Eye (tissue), 1 donor: ENCODE measurements at places on chromosomes 1 and 21.

DNA sequence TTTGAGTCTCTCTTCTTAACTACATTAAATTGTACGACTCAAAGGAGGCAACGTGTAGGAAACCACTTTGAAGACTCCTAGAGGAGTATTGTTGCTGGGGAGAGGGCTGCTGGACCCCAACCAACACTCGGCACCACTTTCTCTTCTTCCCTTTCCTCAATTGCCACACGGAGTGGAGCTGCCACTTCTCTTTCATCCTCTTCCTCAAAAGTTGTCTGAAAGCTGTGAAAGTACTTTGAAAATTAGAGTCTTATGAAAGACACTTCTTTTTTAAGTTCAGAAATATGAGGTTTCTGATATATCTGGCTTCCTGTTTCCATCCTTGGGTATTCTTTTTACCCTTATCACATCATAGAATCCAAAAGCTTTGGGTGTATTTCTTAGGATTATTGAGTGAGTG is 59.5 kb downstream of the MRPS6 start:
- no peak for DNase-seq

DNA sequence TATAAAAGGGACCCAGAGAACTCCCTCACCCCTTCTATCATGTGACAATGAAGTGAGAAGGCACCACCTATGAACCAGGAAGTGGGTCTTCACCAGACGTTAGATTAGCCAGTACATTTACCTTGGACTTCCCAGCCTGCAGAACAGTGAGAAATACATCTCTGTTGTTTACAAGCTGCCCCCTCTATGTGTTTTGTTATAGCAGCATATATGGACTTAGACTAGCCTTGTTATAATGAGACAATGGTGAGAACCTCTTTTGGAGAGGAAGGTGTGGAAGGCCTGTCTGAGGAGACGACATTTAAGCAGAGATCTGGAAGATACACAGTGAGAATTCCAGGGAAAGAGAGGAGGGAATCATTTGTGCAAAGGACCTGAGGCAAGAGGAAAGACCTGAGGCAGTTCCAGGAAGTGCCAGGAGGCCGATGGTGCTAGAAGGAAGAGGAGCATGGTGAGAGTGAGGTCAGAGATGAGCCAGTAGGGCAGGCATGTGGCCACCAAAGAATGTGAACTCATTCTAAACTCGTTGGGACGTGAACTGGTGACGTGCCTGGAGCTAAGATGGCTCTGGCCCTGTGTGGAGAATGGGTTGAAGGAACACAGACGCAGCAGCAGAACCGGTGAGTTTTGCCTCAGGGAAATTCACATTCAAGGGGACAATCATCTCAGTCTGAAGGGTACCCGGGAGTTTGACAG is 98.9 kb upstream of the IRF2BP2 start:
- no peak for DNase-seq

DNA sequence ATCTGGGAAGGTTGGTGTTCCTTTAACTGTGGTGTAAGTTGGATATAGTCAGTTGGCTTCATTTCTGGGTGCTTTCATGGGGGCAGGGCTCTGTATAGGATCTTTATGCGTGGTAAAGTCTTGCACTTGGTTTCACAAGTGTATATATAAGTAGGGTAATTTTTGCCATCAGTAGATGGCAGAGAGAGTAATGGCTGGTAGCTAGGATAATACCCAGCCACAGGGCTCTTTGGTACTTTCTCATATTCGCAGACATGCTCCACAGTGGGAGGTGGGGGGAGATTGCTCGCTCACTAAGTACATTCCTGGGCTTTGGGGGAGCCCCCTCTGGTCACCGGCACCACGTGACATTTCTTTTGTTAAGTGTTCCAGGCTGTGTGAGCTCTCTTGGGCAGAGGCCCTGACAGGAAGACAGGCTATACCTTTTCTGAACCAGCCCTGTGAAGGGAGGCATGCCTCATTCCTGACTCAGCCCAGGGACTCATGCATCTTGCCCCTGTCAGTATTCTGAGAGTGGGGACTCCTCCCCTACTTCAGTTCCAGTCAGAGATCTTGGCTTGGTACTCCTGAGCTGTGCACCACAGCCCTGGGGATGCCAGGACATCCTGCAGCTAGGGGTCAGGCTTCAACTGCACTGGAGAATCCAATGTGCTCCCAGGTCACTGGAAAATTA is 37.6 kb downstream of the FCRL2 start:
- no peak for DNase-seq

DNA sequence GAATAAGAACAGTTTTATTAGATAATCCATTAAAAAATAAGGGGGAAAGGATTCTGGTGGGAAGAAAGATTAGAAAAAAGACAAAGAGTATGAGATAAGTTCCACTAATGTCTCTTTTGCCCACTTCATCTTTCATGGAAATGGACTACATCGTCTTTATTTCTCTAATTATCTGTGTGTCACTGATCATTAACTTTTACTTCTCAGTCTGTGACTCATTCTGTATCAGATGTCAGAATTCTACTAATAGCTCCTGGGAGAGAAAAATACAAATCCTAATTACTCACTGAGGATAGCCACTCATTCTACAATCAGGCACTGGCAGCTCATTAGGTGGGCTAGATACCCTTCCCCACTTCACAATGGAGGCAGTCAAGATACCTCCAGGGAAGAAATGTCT is 41.7 kb downstream of the ILDR2 start:
- no peak for DNase-seq

DNA sequence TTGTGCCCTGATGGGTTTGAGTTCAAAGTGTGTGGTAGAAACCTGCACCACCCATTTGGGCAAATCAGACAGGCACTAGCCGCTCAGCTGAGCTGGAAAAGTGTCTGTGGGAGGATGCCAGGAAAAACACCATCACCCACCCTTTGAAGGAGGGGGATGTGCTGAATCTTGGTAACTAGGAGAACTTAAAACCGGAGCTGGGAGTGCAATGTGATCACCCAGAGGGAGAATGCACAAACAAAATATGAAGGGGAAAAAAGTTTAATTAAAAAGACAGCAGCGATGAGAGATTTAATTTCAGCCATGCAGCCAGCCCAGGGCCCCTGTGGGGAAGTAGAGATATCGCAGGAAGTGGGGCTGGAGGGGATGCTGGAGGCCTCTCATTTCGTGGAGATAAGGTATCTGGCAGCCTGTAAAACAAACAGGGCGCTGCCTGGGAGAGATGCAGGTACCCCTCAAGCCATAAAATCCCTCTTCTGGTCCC is 86.8 kb upstream of the BCAR3 start:
- DNase-seq: peak; percentile 26

GRCh38 chr1:85756864-85757263 is 48.6 kb upstream of the ZNHIT6 start:
- no peak for DNase-seq

GRCh38 chr1:215748431-215748830 is 181.3 kb downstream of the KCTD3 start:
- DNase-seq: peak; percentile 15

GRCh38 chr1:191696354-191696753 is 461.9 kb upstream of the RGS18 start:
- no peak for DNase-seq

GRCh38 chr1:108063703-108064102 is 98.7 kb upstream of the VAV3 start:
- DNase-seq: no peak

DNA sequence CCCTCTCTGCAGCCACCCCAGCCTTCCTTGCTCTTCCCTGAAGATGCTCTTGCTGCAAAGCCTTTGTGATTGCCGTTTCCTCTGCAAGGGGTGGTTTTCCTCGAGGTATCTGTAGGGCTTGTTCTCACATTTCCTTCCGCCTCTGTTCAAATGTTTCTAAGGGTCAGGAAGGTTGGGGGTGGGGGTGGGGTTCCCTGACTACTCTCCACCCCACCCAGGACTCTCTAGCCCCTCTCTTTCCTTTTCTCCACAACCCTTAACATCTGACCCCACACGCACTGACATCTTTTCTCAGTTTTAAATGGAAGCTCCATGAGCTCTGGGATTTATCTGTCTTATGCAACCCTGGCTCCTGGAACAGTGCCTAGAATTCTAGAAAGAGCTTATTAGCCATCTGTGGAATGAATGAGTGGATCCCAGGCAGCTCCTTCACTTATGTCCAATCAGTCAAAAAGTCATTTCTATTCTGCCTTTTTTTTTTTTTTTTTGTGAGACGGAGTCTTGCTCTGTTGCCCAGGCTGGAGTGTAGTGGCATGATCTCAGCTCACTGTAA is 27.3 kb upstream of the ZNF362 start:
- peak; percentile 50 for DNase-seq

- DNase-seq: no peak
These were observed 36.3 kb downstream of the TCP10L start for GRCh38 chr21:32548978-32549377.

- DNase-seq: no peak
These were observed 244.5 kb downstream of the GPR52 start for GRCh38 chr1:174692313-174692712.

DNA sequence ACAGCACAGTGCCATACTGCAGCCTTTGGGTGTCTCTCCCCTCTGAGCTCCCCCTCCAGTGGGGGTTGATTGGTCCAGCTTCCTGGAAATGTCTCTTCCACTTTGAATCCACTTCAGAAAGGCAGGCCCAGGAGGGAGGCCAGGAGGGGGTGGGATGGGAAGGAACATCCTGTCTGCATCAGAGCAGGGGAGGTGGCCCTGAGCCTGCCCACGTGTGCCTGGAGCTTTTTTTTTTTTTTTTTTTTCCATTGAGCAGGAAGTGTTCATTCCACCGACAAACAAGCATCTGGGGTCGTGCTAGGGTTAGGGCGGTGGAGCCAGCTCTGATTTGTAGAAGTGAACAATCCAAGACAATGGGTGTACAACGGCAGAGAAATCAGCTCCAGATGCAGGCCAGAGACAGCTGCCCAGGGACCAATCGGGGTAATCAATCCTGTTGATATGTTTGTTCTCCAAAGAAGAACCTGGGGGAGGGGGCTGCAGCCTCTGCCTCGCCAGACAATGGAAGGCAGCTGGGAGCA is 93.3 kb downstream of the SSBP3 start:
- peak; percentile 89 for DNase-seq

DNA sequence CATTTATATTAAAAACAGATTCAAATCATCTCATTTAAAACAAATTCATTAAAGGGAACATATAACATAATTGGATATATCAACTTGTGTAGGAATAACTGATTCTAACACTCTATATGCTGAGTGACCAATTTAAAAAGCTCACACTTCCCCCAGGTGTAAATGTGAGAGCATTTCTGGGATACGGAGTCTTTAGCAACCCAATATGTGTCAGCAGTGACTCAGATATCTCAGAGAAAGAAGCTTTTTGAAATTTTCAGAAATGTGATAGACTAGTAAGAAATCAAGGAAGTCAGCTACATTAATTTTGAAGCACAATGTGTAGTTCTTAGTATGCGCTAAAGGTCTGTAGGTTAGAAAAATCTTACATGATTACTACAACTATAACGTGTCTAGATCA is 87.9 kb upstream of the SERTAD4 start:
- DNase-seq: no peak

DNA sequence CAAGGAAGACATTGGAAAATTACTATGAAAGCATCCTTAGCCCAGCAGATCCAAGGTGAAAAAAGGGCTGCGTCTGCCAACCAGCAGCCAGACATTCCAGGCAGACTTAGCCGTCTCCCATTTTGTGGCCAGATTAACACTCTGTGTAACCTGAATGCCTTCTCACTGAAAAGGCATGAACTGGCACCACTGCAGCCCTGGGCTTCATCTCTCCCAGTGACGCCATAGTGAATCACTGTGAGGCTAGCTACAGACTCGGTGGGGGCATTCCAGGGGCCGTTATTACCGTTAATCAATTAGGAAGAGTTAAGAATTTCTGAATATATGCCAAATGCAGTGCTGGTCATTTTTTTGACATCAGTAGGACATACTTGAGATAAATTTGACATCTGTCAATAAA is 627.4 kb downstream of the LMO4 start:
- DNase-seq: no peak

DNA sequence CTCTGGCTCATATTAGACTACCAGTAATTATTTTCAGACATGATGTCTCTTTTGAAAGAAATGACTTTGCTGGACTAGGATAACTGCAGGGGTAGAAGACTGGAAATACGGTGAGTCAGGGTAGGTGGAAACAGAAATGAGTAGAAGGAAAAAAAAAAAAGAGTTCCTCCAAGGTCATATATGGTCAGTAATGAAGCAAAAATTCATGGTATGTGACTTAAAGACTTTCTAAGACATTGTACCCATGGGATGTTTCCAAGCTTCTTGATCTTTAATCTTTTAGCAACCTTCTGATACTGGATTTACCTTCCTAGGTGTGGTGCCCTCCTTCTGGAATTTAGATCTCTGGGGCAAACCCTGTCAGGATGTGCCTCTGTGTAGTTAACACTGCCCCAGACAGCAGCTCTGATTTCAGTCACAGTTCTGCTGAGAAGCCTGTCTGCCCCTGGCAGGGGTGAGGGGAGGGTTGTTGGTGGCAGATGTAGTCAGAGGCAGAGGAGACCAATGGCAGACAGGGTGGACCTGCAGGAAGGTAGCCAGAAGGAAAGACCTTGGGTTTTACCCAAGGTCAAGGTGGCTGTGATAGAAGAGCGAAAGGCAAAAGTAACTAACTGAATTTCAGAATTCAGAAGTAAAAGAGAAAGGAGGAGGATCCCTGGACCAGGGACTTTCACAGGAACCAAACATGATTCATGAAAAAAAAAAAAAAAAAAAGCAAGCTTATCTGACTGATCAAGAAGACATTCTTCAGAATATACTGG is 44.1 kb upstream of the BCL10 start:
- DNase-seq: no peak

GRCh38 chr1:108043707-108044106 is 78.7 kb upstream of the VAV3 start:
- DNase-seq: no peak

GRCh38 chr1:41358131-41359021 is 2.9 kb upstream of the FOXO6 start:
- peak; percentile 47 for DNase-seq

DNA sequence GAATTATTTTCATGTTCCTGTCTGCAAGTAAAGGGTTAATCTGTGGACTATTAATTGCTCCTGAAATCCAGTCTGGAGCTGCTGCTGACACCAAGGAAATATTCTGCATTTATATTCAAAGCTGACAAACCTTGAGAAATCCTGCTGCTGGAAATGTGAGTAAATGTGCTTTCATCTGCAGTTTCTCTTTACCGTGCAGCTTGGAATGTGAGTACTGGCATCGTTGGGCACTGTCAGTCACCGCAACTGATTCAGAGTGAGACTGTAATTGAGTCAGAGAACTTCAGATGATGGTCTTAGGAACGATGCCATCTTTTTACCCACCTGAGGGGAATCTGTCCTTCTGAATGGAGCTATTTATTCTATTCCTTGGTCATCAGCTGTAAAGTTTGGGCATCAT is 420.6 kb downstream of the SIPA1L2 start:
- no peak for DNase-seq

DNA sequence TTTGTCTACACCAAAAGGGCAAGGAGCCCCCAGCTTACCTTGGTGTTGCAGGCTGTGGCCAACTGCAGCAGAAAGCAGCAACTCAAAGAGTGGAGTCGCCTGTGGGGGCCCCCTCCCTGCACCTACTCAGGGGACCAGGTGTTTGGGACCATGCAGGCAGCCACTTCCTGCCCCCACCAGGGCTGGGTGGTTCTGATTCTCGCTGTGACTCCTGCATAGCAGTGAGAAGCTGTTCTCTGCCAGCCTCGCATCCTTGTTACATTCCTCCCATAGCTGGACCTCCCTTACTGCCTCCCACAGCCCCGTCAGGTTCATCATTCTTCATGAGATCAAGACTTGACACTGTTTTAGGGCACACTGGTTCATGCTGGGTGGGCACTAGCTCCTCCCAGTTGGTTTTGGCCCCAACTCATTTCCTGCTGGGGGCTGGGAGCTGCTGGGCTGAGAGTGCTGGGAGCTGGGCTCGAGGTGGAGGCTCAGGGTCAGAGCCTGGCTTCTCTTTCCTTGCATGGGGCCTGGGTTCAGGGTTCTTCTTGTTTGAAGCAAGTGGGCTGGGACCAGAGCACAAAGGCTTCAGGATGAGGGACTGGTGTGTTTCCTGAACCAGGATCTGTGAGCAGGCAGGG is 146.9 kb upstream of the C1orf174 start:
- DNase-seq: no peak
